ENCODE measurements at places on chromosomes 5 and 9.

DNA sequence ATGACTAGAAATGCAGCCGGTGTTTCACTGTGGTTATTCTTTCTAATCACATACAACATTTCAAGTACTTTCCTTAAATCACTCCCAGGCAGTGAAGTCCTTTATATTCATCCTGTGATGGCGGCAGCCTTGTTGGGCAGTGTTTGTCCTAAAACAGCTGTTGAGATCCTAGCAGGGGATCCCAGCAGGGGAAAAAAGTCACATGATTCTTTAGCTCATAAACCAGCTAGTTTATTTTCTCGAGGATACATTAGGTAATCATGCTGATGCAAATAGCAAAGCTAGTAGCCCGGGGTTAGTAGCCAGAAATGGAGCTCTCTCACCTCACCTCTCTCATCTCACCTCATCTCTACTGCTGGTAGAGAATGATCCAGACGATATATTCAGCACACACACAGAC, 70.5 kb downstream of the FOXD1 start:
- no peak for DNase-seq

- DNase-seq, result no peak
Measured at GRCh38 chr5:132363431-132364112, 5.9 kb upstream of the SLC22A5 start.

DNA sequence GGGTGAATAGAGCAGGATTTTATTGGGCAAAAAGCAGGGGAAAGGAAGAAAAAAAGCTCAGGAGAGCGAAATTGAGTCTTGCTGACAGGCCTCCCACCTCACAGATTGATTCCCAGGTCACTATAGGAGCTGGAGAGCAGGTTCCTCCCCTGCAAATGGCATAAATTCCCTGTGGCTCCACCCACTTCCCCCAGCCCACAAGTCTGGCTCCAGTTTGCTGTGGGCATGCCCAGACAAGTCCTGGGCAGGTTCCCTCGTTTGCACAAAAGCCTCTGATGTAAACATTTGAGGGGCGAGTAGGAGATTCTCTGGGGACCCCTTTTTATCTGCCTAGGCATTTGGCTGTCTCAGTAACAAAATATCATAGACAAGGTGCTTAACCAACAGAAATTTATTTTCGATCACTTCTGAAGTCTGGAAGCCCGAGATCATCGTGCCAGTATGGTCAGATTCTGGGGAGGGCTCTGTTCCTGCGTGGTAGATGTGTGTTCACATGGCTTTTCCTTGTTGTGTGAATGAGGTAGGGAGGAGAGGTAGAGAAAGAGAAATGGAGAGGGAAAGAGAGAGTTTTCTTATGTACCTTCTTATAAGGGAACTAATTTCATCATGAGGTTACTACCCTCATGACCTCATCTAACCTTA, 614.5 kb downstream of the MAT2B start:
- peak; percentile 51 for DNase-seq

- no peak for DNase-seq
Measured at GRCh38 chr9:79034583-79034982, 537.2 kb upstream of the TLE4 start.

DNA sequence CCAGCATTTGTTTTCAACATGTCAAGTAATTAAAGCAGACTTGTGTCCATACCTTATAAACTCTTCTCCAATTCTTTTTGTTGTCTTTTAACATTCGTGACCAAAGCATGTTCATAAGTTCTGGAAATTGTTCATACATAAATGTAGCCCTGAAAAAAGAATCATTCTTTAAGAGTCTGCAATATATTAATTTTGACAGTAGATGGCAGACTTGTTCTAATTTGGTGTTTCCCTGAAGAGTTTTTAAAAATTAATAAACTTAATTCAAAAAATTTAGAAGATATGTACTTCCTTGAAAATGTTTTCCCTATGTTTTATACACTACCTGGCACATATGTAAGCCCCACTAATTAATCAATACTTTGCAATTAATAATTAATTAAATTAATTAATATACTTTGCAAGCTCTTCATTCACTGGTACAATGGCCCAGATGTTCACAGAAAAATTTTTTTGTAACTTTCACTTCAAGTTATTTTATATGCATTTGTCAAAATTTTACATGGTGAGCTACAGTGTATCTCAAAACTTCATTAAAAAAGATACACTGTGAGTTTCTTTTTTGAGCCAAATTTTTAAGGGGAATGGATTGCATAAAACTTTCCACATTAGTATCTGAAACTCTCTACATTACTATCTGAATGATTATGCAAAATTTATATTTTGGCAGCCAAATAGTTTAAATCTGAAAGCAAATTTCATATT, 42.1 kb downstream of the CLINT1 start:
- no peak for DNase-seq

DNA sequence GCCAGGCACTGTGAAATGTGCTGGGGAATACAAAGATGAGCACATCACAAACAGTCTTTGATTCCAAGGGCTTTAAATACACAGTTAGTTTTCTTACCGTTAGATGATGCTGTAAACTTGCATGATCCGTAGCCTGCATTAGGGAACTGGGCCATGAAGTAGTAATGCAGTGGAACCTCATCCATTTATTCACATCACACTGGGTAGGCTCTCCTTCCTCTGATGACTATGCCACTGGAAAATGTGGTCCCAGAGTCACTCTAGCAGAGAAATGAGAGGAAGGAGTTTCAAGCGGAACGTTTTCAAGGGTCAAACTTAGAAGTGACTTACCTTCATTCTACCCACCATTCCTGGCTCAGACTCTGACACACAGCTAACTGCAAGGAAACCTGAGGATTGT, 26.4 kb downstream of the ZFAND5 start:
- DNase-seq, result no peak

DNA sequence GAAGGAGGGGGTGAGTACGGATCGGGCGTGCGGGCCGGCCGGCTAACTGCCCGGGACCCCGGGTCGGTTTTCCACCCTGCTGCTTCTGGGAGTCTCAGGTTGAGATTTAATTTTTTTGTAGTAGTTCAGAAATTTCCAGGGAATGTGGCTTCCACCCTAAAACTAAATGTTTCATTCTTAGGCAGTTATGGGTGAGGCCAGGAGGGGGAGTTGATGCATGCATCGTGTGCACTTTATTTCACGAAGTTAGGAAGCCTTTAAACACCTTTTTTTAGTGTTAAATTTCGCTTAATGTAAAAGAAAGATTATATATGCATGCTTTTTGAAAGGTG, 905 bp downstream of the CDK9 start:
- DNase-seq, result no peak

GRCh38 chr5:9009931-9010651, 535.8 kb downstream of the SEMA5A start:
- no peak for DNase-seq

DNA sequence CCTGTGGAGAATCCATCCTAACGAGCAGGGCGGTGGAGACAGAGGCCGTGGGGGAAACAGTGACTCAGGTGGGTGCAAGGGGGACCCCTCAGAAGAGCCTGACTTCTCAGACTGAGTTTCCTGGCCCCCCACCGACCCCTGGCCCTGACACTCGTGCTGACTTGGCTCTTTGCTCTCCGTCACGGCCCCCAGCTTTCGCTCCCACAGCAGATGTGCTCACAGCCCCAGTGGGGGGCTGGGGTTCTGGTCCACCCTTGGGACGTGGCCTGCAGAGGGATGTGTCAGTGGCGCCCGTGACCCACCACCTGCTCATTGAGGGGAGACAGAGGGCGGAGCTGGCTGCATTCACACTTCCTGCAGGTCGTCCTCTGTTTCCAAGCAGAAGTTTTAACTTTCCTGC, 62.9 kb upstream of the IRX4 start:
- no peak for DNase-seq

DNA sequence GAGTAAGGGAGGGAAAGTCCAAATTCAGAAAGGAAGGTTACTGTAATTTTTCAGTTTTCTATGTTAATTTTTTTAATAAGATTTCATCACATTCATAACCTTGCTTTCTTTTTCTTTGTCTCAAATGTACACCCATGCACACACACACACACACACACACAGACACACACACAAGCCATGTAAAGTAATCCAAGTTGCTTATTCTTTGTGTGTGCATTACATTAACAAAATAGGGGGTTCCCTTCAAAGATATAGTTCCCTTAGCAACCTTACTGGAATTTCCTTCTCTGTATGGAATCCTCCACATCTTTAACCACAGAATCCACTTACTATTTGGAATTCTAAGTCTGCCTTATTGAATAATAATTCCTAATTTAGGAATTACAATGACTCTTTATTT, 32.7 kb downstream of the ZNF366 start:
- DNase-seq, result no peak

GRCh38 chr9:118809160-118809625, 560.0 kb downstream of the BRINP1 start:
- DNase-seq, result peak; percentile 45

GRCh38 chr9:13758936-13759335, 479.4 kb upstream of the MPDZ start:
- DNase-seq, result peak; percentile 10

- no peak for DNase-seq
Measured at GRCh38 chr5:1548702-1549474, 25.1 kb upstream of the LPCAT1 start.

- no peak for DNase-seq
Measured at GRCh38 chr5:177319913-177320588, 8.4 kb upstream of the MXD3 start.

Data from nephron progenitor cell (in vitro differentiated cells).